Osteoblast (primary cell): ENCODE measurements at places on chromosomes 2 and 18.

DNA sequence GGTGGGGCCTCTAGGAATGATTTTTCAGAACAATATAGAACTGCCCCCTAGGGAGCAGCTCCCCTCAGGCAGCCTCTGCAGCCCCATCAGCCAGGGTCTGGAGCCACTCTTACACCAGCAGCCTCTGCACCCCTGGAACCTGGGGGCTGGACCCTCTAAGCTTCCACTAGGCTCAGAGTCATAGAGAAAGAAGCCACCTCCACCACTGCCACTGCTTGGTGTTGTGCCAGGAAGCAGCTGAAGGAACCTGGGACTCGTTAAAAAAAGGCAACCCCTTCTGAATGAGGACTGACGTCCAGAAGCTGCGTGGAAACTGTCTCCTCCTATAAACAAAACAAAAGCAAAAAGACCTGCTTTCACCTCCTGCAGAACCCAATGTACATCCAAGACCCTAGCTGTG is 98.1 kb upstream of the HS6ST1 start:
- DNase-seq, result no peak

DNA sequence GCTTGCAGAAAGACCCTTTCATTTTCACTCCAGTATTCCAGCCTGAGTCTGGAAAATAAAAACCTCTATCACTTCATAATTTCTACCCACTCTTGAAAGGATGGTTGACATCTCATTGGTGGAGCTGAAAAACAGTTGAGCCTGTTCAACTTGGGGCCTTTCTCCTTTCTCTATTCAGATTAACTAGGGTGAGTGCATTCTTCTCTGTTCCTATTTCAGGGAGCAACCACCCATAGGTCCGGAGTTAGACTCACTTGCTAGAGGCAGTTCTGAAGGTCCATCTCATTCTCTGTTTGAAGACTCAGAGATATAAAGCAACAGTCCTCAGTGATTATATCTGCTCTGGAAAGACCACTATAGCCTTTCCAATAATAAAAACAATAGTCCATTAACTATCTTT is 167.9 kb upstream of the SPOPL start:
- DNase-seq, result no peak

- DNase-seq, result no peak
These were observed 219.8 kb downstream of the CDCA7 start for GRCh38 chr2:173574324-173575112.

DNA sequence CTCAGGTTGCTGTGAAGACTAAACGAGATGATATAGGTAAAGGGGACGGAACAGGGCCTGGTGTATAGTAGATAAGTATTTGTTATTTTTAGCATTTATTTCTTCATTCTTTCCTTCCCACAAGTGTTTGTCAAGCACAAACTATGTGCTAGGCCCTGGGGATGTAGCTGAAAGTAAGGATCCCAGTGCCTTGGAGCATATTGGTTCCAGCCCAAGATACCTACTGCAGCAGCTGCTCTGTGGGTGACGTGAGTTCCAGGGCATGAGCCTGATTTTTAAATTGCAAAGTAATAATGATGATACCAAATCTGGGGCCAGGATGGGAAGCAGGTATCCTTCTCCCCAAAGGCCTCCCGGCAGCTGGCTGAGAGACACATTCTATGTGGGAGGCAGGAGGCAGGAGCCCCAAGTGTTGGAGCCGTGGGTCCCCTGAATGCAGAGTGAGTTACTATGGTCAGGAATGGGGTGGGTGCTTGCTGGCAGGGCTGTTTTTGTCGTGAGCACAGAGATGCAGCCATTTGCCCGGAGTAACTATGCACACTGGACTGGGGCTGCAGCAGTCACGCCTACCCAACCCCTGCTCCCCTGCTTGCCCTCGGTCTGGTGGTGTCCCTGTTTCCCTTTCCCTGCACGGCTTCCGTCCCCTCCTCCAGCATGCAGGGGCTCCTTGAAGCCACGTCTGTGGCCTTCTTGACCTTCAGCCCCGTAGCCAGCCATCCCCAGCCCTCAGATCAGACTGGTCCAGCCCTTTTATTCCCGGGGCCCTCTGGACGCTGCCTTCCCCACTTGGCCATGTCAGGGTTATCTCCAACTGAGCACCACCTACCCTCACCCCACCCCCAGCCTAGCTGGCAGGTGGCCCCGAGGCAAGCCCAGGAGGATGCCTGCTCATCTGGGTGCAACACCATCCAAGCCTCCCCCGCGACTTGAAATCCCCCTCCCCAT is 52.4 kb downstream of the INHBB start:
- peak; percentile 95 for DNase-seq

DNA sequence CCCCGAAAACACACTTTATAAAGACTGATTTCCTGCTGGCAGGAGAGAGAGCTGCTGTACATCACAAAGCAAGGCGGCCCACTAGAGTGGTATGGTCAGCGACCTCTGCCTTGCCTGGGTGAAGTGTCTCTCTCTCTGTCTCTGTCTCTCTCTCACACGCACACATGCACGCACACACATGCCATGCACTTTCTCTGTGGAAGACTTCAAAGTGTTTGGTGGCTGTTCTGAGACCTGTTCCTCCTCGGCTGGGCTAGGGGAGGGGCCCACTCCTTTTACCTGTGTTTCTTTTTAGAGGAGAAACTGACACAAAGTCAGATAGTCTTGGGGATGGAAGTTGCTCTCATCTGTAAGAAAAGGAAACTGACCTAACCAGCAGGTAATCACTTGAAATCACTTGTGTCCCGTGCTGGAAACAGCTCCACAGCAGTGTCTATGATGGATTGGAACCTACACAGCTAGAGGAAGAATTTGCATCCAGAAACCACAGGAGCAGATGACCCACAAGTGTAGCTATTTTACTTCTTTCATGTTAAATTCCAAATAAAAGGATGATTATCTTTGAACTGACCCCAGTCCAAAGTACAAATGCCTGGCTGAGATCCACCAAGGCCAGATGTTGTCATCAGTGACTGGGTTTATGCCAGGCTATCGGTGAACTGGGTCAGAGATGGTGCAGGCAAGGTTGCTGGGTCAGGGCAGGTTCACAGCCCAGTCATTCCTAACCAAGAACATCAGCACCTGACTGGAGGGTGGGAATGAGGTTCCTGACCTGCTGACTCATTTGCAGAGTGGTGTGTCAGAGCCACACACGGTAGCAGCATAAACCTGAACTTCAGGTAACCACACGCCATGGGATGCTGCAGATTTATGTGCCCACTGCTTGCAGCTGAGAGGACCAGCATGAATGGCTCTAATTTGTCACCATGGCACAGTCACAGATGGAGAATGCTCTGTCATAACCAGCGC is 63.0 kb downstream of the NPAS2 start:
- no peak for DNase-seq

GRCh38 chr2:221476195-221476594 is 95.9 kb downstream of the EPHA4 start:
- DNase-seq, result no peak
